Activated CD4-positive, CD25-positive, alpha-beta regulatory T cell treated with anti-CD3 and anti-CD28 coated beads, Interleukin-2, amount 50 U/mL, for 16 hours (primary cell): ENCODE measurements at places on chromosomes 3 and 15.

- DNase-seq: no peak
Observed at GRCh38 chr3:108185536-108185935, 36.7 kb downstream of the IFT57 start.

GRCh38 chr3:16836505-16837237 lies 48.1 kb upstream of the PLCL2 start:
- no peak for DNase-seq

DNA sequence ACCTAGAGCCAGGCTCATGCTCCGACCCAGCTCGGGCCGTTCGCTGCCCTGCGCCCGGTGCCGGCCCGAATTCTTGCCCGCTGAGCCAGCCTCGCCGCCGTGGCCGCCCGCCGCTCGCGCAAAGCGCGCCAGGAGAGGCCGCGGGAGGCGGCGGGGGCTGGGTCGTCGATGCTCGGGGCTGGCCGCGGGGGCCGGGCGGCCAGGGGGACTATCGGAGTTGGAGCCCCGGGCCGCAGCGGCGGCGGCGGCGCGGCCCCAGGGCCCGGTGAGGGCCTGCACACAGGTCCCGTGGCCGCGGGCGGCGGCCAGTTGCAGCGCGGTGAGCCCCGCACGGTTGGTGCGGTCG lies 1.1 kb downstream of the ANKRD63 start:
- no peak for DNase-seq

GRCh38 chr3:126351086-126351770 lies 6.0 kb downstream of the KLF15 start:
- no peak for DNase-seq

- no peak for DNase-seq
Observed at GRCh38 chr15:96870580-96870979, 540.1 kb downstream of the NR2F2 start.

- DNase-seq: no peak
Observed at GRCh38 chr3:35932995-35933394, 293.7 kb downstream of the ARPP21 start.

- DNase-seq: no peak
Observed at GRCh38 chr15:65663521-65663920, 41.8 kb downstream of the SLC24A1 start.

DNA sequence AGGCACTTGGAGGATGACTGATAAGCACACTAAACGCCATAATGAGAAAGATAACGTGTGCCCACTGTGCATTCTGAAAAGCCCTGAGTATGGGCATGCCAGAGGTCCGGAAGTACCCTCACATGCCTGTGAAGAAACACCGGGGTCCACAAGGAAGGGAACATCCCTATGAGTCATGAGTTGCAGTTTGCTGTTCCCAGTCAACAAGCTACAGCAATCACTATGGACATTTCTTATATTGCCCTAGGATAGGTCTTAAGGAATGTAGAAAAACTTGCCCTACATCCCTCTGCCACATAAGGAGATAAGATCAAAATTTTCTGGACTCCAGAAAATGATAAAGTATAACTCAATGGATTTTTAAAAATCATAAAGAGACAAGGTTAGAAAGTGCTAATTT lies 9.9 kb downstream of the MB21D2 start:
- no peak for DNase-seq

DNA sequence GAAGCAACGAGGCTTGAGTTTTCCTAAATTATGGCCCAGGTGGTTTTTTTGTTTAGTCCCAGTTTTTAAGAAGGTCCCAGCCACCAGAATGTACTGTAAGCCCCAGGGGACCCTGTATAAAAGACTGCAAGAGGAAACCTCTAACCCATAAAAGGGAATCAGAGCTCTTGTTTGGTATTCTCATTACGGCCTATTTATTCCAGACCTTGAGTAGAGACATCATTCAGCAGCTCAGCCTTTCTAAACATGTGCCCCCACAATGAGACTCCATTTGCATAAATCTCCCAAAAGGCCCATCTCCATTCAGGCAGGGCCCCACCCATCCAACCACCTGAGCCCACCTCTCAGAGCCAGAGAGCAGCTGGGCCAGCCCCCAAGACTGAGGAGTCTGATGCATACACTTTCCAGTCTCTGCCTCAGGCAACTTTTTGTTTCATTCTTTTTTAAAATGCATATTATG lies 25.7 kb downstream of the ZDHHC3 start:
- no peak for DNase-seq
